ENCODE measurements at places on chromosomes 11 and 22. TPM values are rescaled to one million over a fixed set of nuclear protein-coding genes. Genes with fewer than 3 reads are reported as not detected.

Gene MPZL2
- total RNA-seq, result 52.7 TPM

Gene CDC42EP1
- 69.1 TPM for total RNA-seq

DNA sequence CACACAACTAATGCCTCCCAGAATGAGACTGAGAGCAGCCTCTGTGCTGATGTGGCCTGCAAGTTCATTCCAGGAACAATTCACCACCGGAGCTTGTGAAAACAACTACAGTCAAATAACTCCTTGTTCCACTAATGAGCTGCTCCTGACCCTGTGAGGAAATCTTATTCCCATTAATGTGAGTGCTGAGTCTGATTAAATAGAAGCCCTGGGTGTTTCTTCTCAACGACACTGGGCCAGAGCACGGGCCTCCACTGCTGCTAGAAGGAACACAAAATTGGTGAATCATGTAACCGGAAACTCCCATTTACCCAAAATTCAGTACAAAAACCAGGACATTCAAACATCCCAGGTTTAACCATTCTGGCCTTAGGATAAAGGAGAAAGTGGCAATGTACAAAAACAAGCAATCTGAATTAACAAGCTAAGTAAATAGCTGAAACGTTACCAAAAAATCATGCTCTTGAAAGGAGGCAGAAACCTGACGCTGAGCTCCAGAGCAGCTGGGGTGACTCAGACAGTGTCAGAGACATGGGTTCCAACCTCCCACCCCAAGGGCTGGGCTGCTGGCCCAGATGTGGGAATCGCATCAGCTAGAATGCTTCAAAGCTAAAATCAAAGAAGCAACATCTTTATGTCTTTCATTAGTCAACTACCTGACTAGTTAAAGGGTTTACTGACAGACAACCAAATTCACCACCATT lies 26.7 kb downstream of the SERGEF start:
- peaks cover 10% of the 10 kb centered on the region for H3K36me3 ChIP-seq
- H3K4me3 ChIP-seq, result no peak overlapping the region
- no peaks in the 10 kb centered on the region for H3K27me3 ChIP-seq
- DNase-seq, result peak; percentile 79

DNA sequence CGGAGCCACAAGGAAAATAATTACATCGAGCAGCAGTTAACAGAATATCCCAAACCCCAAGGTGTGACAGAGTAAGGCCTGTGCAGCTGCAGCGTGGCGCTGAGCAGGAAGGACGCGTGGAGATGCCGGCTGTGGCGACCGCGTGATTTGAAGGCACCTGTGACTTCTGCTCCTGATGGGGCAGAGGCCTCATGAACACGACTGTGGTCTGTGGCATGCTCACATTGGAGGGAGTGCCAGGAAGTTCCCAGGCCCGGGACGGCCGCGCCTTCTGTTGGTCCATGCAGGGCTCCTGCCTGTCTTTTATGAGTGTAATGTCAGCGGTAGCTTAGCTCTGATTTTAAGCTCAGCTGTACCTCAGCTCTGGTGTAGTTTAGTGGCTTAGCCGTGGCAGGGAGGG lies 50.4 kb downstream of the TPCN2 start:
- H3K4me3 ChIP-seq, result no peak overlapping the region
- no peaks in the 10 kb centered on the region for H3K4me1 ChIP-seq
- no peak for DNase-seq
- H3K36me3 ChIP-seq, result no peaks in the 10 kb centered on the region
- no peaks in the 10 kb centered on the region for H3K27me3 ChIP-seq
- H3K27ac ChIP-seq, result no peak overlapping the region

GRCh38 chr11:66868082-66868725 lies 11.3 kb downstream of the LRFN4 start:
- H3K4me3 ChIP-seq, result no peak overlapping the region
- H3K4me1 ChIP-seq, result no peaks in the 10 kb centered on the region
- DNase-seq, result no peak
- no peak overlapping the region for H3K27ac ChIP-seq
- H3K27me3 ChIP-seq, result no peaks in the 10 kb centered on the region

Gene MIOX
- not detected for total RNA-seq

DNA sequence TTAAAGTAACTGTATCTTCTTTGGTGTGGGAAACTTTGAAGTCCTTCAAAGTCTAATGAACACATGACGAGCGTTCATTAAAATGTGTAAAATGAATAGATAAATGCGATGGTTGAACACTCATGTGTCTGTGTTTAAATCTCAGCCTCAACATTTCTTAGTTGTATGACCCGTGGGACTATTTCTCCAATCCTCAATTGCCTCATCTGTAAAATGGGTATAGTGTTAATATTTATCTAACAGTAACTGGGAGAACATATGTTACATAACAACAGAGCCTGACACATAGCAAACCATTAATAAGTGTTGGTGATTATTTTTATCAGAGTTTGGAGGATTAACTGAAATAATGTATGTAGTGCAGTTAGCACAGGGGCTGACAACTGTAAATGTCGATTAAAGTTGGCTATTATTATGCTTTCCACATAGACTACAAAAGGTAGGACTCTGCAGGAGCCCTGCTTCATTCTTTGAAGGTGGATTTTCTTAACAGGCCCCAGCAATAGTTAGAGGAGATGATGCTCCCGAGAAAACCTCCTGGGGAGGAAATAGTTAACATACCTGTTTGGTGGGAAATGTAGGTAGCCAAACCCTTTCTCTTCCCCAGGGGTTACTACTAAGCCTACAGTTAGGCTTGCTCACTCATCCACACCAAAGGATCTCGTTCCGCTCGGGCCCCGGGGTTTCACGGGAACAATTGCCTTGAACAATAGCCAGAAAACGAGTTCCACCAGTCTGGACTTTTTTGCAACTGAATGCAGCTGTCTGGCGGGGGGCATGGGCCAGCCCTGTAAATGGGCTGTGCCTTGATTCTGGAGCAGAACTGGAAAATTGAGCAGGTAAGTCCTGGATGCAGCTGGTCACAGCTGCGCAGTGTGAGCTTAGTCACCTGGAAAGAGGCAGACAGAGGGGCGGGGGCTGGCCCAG lies 133.4 kb downstream of the DBX1 start:
- H3K27me3 ChIP-seq, result no peaks in the 10 kb centered on the region
- peaks cover 12% of the 10 kb centered on the region for H3K4me1 ChIP-seq
- H3K36me3 ChIP-seq, result no peaks in the 10 kb centered on the region
- no peak for DNase-seq

Gene SELENOH
- total RNA-seq, result 65.0 TPM
